ENCODE measurements at places on chromosomes 16 and 17. TPM values are rescaled to one million over a fixed set of nuclear protein-coding genes. Genes with fewer than 3 reads are reported as not detected.

The ANKS4B gene
- 0.31 TPM for polyA plus RNA-seq

The APPBP2 gene
- 7.2 TPM for polyA plus RNA-seq

The CD300LB gene
- polyA plus RNA-seq = 0.09 TPM

The IL32 gene
- polyA plus RNA-seq = 232 TPM

The TMEM238L gene
- not detected for polyA plus RNA-seq

The GLOD4 gene
- 35.2 TPM for polyA plus RNA-seq

The SLC38A8 gene
- 0.38 TPM for polyA plus RNA-seq

The KRT33B gene
- polyA plus RNA-seq = not detected

The ALOX15B gene
- polyA plus RNA-seq = 0.19 TPM

The B9D1 gene
- 39.6 TPM for polyA plus RNA-seq

The USP36 gene
- polyA plus RNA-seq = 33.1 TPM

The SCIMP gene
- polyA plus RNA-seq = 0.34 TPM

The OR4D1 gene
- not detected for polyA plus RNA-seq

The HSD3B7 gene
- 16.6 TPM for polyA plus RNA-seq

The ZBTB4 gene
- 17.3 TPM for polyA plus RNA-seq

The MT1M gene
- 34.6 TPM for polyA plus RNA-seq

The FBXL16 gene
- 4.8 TPM for polyA plus RNA-seq

The CDRT15L2 gene
- not detected for polyA plus RNA-seq

The ZNF469 gene
- polyA plus RNA-seq = 0.34 TPM

The CIITA gene
- 8.6 TPM for polyA plus RNA-seq

The PIRT gene
- polyA plus RNA-seq = 0.28 TPM

The HS3ST3A1 gene
- polyA plus RNA-seq = 0.05 TPM

The CES5A gene
- polyA plus RNA-seq = not detected

The GAST gene
- polyA plus RNA-seq = not detected

The WDR90 gene
- polyA plus RNA-seq = 91.3 TPM

The CLDN6 gene
- polyA plus RNA-seq = 3.2 TPM

The KRT14 gene
- polyA plus RNA-seq = 0.30 TPM

The GCGR gene
- polyA plus RNA-seq = 22.7 TPM

The GSDMA gene
- not detected for polyA plus RNA-seq

The HS3ST6 gene
- not detected for polyA plus RNA-seq

The EVPLL gene
- not detected for polyA plus RNA-seq

The USP32 gene
- 7.7 TPM for polyA plus RNA-seq

The LGALS9 gene
- 29.8 TPM for polyA plus RNA-seq

The SLC16A11 gene
- polyA plus RNA-seq = 17.3 TPM

The SLC47A1 gene
- 0.14 TPM for polyA plus RNA-seq

All from pancreas (tissue), 10 donors.